AG09309 (cell line): ENCODE measurements at places on chromosomes 16 and 17.

- no peak for DNase-seq
Measured at GRCh38 chr17:39239640-39240314, 14.0 kb upstream of the STAC2 start.

GRCh38 chr16:89458551-89458950, 31.8 kb downstream of the ANKRD11 start:
- no peak for DNase-seq

- DNase-seq: no peak
Measured at GRCh38 chr17:81324851-81325713, 30.0 kb upstream of the SLC38A10 start.

DNA sequence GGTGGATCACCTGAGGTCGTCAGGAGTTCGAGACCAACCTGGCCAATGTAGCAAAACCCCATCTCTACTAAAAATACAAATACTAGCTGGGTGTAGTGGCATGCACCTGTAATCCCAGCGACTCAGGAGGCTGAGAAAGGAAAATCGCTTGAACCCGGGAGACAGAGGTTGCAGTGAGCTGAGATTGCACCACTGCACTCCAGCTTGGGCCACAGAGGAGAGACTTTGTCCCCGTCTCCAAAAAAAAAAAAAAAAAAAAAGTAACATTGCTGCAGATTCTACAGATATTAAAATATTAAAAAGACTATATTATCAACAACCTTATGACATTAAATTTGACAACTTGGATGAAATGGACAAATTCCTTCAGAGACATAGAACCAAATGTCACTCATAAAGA, 25.7 kb downstream of the MBTD1 start:
- no peak for DNase-seq

GRCh38 chr16:1097800-1098199, 1.8 kb upstream of the C1QTNF8 start:
- no peak for DNase-seq

DNA sequence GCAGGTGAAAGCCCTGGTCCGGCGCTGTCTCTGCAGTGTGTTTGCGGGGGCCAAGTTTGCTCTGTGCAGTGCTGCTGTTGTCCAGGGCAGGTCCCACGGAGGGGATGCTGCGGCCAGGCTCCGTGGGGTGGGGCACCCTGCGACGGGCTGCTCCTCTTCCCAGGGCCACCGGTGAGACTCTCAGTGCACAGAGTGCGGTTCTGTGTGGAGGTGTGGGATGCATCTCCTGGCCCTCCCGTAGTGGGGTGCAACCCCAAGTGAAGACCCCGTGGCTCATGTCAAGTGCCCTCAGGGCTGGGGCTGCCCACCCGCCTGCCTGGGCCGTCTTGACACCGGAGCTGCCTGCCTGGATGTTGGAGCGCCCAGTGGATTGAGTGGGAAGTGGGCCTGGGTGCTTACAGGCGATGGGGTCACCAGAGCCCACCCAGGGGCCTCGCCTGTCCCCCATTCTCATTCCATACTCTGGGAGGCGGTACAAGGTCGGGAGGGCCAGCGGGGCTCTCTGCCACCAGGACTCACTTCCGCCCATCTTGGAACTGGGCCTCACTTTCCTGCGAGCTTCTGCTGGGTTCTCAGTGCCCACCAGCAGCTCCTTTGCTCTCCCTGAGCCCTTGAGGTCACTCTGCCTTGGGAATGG, 119.9 kb downstream of the BANP start:
- DNase-seq: no peak

- DNase-seq: no peak
Measured at GRCh38 chr16:30958175-30959079, 873 bp downstream of the SETD1A start.

DNA sequence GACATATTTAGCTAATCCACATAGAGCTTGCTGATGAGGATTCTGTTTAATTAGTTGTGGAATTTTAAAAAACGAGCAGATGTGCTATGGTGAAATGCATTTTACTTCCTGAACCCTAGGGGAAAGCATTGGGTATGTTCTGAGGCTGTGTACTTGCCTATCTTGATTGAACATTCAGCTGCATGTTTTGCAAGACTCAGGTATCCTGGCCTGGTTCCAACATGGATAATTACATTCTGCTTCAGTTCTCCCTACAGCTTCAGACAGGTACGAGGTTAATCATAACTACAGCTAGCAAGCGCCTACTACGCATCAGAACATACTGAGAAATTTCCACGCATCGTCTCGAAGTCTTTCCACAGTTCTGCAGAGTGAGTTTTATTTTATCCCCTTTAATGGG, 77.0 kb downstream of the HS3ST2 start:
- DNase-seq: no peak

DNA sequence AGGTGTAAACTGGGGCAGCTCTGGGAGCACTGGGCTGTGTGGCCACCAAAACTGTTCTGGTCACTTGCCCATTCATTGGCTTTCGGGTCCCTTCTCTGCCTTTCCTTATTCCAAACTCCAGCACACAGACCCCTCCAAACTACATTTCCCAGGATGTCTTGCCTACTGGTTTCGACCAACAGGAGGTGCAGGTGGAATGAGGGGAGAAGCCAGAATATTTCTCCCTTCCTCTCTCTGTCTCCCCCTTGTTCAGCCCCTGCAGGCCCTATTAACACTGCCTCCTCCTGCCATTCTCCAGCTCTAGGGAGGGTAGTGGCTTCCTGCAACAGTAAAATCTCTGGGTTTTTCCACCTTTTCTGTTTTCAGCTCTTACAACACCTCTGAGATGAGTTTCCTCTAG, 13.2 kb upstream of the NAGPA start:
- DNase-seq: no peak

GRCh38 chr16:13521356-13521755, 398.6 kb upstream of the ERCC4 start:
- no peak for DNase-seq
